Mesendoderm (in vitro differentiated cells): ENCODE measurements at places on chromosomes 4 and X.

DNA sequence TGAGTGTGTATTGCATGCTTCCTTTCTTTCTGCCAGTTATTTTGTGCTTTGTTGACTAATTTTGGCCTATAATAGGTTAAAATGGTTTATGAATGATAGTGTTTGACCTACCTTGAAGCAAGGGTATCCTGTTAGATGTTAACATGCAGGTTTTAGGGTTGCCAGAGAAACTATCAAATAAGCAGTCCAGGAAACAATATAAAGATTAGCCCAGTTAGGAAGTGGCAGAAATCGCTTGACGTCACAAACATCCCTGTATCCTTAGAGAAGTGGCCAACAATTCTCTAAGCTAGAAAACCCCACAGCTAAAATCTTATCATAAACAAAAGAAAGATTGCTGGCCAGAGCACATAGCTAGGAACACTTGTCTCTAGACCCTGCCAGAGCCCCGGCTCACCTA lies 3.8 kb downstream of the NAP1L5 start:
- no peak for DNase-seq

DNA sequence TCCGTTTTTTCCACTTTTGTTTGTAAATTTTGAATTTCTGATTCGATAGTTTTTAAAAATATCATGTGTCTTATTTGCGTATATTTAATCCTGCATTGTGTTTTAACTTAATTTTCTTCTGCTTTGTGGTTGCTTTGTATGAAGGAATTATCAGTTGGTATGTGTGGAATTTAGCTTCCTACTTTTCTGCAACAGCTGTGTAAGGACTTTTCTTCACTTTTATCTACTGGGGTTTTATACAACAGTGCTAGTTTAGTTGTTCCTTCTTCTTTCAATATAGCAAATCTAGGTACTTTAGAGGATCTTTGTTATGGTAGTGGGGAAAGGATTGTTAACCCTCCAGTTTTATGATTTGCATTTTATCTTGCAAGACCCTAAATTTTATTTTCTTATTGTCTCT lies 410.3 kb downstream of the CCSER1 start:
- peak; percentile 42 for DNase-seq

DNA sequence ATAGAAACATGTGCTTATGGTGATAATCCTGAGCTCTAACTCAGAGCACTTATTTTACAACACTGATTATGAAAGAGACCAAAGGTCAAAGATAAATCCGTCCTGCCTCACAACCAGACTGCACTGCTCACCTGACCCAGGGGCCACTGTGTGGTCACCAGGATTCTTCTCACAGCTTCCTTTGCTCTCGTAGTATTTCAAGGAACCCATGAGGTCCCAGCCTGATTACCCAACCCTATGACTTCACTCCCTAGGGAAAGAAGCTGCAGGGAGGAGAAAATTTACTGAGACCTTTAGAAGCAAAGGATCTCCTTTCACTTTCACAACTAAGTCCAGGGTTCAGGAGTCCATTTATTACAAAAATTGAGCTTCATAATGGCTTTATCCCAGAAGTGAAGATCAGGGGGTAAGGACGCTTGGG lies 9.6 kb downstream of the SLC25A5 start:
- no peak for DNase-seq

DNA sequence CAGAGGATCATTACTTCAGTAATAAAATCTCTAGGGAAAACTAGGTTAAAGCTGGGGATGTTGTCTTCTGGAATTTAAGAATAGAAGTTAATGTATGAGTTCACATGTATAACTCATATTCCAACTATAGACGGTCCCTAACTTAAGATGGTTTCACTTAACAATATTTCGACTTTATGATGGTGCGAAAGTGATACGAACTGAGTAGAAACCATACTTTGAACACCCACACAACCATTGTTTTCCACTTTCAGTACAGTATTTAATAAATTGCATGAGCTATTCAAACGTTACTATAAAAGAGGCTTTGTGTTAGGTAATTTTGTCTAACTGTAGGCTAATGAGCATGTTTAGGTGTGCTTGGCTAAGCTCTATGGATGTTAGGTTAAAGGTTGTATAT lies 38.7 kb downstream of the CCSER1 start:
- no peak for DNase-seq

GRCh38 chrX:41293269-41293668 lies 40.7 kb upstream of the DDX3X start:
- DNase-seq: peak; percentile 56

GRCh38 chr4:133565379-133565778 lies 416.3 kb downstream of the PCDH10 start:
- no peak for DNase-seq

GRCh38 chrX:108468486-108468885 lies 28.8 kb downstream of the COL4A5 start:
- DNase-seq: no peak

GRCh38 chr4:25050370-25051078 lies 19.8 kb upstream of the LGI2 start:
- DNase-seq: no peak

DNA sequence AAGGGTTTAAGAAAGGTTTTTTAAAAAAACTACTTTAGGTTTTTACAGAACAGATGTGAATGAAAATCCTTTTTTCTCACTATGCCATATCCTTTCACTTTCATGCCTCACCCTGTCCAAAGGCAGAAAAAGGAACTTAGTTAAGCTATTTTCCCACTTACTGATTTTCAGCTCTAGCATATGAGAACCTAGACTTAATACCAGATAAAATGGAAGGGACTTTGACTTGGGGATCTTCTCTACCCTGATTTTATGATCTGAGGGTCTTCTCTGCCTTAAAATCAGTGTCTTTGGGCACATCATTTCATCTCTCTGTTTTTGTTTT lies 42.4 kb downstream of the FNIP2 start:
- no peak for DNase-seq

GRCh38 chrX:55908661-55909212 lies 191.2 kb downstream of the RRAGB start:
- DNase-seq: peak; percentile 77

DNA sequence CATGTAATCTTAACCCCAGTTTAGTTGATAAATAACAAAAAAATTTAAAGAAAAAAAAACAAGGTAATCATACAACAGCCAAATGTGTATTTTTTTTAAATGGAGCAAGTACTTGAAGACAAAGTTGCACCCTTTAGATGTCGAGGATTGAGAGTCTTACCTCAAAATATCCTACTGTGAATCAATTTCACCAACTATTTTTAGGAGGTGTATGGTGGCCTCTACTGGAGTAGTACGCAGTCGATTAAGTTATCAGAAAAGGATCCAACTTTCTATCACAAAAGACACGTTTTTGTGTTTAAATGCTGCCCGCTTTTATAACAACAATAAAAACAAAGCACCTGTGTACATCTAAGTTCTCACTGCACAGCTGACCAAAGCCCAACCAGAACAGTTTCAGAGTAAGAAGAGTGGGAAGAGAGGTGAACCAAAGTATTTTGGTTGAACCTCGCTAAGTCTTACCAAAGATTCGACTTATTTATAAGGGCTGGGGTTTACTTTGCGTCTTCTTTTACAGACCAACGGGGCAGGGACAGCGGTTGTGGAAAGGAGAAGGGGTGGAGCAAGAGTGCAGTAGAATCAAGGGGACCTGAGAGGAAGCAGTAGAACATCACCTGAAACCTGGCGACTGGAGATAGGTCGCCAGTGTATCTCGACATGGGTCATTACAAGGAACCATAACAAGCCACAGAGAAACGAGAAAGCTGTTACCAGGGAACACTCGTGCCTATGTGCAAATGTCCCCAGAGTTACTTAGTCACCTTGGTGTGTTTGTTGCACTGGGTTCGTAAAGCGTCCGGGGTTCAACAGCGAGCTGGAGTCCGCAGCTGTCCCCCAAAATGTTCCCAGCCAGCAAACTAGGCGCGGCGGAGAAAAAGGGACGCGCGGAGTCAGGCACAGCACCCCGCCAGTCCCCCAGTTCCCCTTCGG lies 1.1 kb downstream of the RPS6KA6 start:
- DNase-seq: peak; percentile 49

DNA sequence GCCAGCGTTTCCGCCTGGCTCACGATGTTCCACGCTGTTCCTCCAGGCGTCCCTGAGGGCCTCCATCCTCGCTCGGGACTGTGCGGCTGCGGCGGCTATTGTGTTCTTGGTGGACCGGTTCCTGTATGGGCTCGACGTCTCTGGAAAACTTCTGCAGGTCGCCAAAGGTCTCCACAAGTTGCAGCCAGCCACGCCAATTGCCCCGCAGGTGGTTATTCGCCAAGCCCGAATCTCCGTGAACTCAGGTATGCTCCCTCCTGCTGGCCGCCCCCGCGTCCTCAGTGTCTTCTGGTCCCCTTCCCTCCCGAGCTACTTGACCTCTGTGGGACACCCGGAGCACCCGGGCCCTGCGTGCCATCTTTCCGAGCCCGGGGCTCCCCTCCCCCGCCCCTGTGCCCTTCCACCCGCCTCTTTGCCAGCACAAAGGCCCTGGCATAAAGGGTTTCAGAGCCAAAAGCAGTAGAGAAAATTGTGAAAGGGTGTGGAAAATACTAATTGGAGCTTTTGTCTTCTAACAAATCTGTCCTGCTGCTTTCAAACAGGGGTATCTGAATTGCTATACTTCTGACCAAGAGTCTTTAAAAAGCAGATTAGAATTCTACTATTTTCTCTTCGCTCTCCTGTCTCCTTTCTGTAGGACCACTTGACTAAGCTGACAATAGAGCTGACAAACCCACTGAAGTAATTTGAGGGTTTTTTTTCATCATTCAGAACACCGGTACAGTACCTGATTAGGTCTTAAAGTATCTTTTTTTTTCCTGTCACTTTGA lies 104.0 kb downstream of the NEUROG2 start:
- peak; percentile 6 for DNase-seq

DNA sequence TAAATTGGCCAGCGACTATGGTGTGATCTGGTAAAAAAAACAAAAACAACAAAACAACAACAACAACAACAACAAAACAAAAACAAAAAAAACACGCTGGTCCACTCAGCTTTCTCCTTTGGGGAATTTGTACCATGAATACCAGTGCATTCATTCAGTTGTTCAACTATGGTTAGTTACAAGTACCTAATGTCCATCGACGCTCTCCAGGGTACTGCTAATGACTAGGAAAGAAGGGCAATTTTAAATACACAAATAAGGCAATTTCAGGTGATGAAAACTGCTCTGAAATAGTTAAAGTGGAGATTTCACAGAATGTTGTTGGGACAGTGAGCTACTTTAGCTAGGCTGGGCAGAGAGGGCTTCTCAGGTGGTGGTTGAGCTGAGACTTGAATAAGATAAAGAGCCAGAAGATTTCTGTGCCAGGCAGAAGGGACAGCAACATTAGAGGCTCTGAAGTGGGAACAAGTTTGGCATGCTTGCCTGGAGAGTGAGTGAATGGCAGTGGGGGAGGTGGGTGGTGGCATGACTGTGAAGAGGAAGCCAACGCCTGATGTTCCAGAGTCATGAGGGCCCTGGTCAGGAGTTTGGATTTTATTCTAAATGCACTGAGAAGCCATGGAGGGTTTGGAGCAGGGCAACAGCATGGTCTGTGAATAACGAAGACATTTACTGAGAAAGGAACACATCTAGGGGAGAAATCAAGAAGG lies 45.9 kb upstream of the PGRMC2 start:
- DNase-seq: no peak

DNA sequence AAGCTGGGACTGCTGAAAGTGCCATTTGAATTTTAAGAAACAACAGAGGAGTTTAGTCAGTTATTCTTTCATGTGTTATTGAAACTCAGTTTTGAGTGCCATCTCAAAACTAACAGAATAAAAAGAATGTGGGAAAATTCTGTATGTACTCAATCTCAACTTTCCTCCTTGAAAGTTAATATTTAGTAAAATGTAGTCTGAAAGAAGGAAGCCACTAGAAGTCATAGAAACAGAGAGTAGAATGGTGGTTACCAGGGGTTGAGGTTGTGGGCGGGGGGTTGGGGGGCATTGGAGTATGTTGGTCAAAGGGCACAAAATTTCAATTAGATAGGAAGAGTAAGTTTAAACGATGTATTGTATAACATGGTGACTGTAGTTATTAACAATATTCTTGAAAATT lies 628.3 kb upstream of the MAGEB2 start:
- no peak for DNase-seq

DNA sequence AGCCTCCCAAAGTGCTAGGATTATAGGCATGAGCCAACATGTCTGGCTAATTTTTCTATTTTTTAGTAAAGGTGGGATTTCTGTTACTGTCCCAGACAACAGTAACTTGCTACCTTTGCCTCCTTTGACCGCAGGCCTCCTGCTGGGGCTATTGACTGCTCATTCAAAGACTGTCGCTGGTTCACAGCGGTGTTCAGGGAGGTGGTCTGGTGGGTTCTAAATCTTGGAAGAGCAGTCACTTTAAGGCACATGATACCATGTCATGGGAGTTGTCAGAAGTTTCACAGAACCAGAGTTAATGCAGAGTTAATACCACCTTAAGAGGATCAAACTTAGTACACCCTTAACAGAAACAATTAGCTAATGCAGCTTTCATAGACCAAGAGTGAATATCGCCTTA lies 3.8 kb downstream of the ASMT start:
- peak; percentile 67 for DNase-seq

- DNase-seq: no peak
Observed at GRCh38 chr4:120819805-120820437, 102.6 kb downstream of the PRDM5 start.

DNA sequence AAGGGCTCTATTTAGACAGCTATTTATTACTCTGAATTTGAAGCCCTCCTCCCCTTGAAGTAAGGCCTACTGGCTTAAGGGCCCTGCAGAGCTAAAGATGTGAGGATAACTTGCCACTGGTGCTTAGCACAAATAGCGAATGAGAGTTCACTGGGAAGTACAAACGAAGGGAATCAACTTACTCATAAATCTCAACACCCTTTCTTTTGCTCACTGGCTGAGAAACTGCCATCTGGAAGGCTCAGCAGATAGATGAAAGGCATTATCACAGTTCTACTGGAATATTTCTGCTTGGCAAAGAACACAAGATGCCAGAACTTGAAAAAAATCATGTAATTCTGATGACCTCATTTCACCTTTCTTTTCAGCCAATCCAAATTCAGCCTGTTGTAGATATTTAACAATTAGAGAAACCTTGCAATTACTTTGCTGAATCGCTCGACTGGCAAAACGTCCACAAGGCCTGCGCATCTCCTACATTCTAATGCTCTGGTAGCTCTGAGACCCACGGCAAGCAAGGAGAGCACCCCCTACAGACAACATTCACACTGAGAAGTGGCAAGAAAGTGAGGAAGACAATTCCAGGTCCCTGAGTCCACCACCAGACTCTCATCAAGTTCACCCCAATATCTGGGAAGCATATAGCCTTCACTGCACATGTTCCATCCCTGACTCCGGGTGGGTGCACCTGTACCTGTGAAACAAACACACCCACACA lies 27.5 kb downstream of the TSPAN5 start:
- DNase-seq: peak; percentile 57
